ENCODE measurements at places on chromosomes 16 and 17. TPM values are rescaled to one million over a fixed set of nuclear protein-coding genes. Genes with fewer than 3 reads are reported as not detected.

The YPEL3 gene
- total RNA-seq = 129 TPM

The ADAM11 gene
- 6.8 TPM for total RNA-seq

The SAMD14 gene
- 1.1 TPM for total RNA-seq

DNA sequence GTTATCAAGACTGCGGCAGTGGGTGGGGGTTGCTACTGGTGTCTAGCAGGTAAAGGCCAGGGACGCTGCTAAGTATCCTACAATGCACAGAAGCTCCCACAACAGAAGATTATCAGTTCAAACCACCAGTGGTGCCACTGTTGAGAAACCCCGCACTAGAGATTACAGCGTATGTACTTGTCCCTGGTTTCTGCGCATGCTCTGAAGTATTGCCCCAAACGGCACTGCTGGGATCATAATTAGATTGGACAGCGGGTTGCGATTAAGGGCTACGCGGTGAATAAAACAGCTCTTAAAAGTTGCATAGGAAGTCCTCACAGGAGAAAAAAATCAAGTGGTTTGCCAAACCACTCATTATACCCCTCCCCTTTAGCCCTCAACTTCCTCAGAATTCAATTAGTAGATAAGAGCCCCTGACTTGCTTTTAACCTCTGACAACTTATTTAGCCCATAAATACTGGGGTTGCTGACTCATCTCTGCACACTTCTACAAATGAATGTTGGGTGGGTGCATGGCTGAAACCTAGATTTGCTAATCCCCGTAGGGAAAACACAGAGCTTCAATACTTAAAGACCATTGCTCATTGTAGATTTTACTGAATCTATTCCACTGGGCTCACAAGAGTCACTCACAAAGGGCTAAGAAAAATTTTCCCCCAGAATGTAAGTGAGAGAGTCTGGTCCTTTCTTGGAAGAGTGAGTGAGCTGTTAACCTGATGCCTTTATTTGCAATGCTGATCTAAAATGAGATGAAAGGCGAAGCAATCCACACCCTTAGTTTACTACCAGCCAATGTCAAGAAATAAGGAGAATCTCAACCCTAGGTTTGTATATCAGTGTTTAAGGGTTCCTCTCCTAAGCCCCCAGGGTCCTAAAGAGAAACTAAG lies 91.8 kb downstream of the RGS9 start:
- H3K27ac ChIP-seq = no peak overlapping the region
- H3K27me3 ChIP-seq = no peaks in the 10 kb centered on the region
- H3K36me3 ChIP-seq = no peaks in the 10 kb centered on the region
- H3K4me1 ChIP-seq = no peaks in the 10 kb centered on the region

DNA sequence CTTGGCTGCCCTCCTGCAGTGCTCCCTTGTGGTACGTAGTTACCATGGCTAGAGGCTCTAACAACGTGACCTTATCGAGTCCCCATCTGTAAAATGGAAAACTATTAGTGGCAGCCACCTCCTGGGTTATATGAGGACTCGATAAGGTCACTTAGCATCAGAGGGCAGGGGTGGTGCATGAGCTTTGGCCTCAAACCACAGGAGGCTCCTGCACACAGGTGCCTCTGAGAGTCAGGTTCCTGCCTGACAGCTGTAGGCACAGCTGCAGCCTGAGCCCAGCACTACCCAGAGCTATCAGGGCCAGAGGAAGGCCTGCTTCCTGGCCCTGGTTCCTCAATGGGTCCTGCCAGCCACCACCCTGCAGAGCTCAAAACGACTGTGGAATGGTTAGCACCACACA lies 57.2 kb upstream of the SEC14L1 start:
- H3K4me3 ChIP-seq = no peak overlapping the region
- no peak overlapping the region for H3K27ac ChIP-seq
- H3K27me3 ChIP-seq = no peaks in the 10 kb centered on the region
- H3K36me3 ChIP-seq = no peaks in the 10 kb centered on the region
- no peak for DNase-seq

DNA sequence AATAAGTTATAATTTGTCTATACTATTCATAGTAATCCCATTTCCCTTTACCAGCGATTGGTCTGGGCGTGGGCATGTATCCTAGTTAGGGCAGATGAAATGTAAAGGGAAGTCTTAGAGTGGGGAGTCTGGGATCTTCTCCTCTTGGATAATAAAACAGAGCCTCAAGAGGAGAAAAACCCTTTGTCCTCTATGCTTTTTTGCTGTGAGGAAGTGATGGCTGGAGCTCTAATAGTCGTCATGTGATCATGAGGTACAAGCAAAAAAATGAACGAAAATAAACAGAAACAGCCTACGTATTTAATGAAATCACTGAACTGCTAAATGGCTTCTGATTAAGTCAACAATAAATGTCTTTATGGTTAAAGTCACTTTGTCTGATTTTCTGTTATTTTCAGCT lies 26.8 kb downstream of the EFCAB5 start:
- no peaks in the 10 kb centered on the region for H3K4me1 ChIP-seq
- no peaks in the 10 kb centered on the region for H3K36me3 ChIP-seq
- H3K4me3 ChIP-seq = no peak overlapping the region
- no peak for DNase-seq

- H3K36me3 ChIP-seq = no peaks in the 10 kb centered on the region
- no peak overlapping the region for H3K27ac ChIP-seq
- no peak for DNase-seq
- H3K4me1 ChIP-seq = no peaks in the 10 kb centered on the region
Measured at GRCh38 chr17:49434821-49435670, 20.4 kb upstream of the PHB1 start.

GRCh38 chr16:67825906-67826305 lies 16.2 kb upstream of the THAP11 start:
- H3K4me3 ChIP-seq = no peak overlapping the region
- no peak for DNase-seq
- H3K36me3 ChIP-seq = peaks cover 32% of the 10 kb centered on the region
- no peaks in the 10 kb centered on the region for H3K4me1 ChIP-seq

All from right atrium auricular region (tissue), 2 donors.